Left ventricle myocardium inferior (tissue), 1 donor: ENCODE measurements at places on chromosomes 16 and 17. TPM values are rescaled to one million over a fixed set of nuclear protein-coding genes. Genes with fewer than 3 reads are reported as not detected.

DNA sequence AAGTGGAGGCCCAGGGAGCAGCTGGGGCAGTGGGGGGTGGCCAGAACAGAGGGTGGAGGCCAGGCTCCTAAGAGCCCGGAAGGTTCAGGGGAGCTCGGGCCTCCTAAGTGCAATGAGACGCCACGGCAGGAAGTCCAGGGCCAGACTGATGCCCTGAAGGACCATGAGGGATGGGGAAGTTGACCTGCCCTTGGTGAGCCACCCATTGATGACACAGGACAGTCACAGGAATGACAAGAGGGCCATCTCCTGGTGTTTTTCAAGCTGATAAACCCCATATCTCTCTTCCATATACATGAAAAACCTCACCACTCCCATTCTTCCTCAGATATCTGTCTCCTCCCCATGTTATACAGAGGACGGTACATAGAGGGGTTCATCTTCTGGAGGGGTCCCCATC lies 5.8 kb upstream of the MRPL58 start:
- DNase-seq, result no peak

GRCh38 chr17:21379080-21379711 lies 3.0 kb downstream of the KCNJ12 start:
- DNase-seq, result peak; percentile 66

The SNAI3 gene
- total RNA-seq, result 3.1 TPM

- no peak for DNase-seq
These were observed 9.0 kb upstream of the CD300C start for GRCh38 chr17:74554909-74555308.

The SEC14L5 gene
- total RNA-seq, result 15.5 TPM

The TTLL6 gene
- not detected for total RNA-seq

- DNase-seq, result no peak
These were observed 189.9 kb downstream of the SEC14L1 start for GRCh38 chr17:77330602-77331081.

The KRT34 gene
- total RNA-seq, result not detected

The ITGAL gene
- total RNA-seq, result 2.4 TPM

DNA sequence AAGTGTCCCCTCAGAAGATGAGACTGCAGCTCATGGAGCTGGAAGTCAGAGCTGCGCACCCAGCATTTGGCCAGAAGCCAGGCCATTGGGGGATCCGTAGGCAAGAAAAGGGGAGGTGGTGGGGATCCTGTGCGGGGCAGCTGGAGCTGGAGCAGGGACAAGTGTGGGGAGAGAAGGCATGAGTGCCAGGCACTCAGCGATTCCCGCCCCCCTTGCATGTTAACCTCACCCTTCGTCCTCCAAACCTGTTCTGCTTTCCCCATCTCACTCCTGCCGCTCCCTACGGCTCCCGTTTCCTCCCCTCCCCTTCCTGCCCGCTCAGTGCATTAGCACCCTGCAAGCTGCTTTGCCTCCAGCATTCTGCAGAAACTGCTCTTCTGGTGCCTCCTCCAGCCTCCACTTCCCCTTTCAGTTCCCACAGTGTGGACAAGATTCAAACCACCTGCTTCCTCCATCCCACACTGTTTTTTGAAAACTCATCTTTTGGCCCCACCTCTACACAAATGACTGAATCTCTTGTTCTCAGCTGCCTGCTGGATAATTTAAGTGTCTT lies 5.6 kb downstream of the ALOX15 start:
- no peak for DNase-seq

DNA sequence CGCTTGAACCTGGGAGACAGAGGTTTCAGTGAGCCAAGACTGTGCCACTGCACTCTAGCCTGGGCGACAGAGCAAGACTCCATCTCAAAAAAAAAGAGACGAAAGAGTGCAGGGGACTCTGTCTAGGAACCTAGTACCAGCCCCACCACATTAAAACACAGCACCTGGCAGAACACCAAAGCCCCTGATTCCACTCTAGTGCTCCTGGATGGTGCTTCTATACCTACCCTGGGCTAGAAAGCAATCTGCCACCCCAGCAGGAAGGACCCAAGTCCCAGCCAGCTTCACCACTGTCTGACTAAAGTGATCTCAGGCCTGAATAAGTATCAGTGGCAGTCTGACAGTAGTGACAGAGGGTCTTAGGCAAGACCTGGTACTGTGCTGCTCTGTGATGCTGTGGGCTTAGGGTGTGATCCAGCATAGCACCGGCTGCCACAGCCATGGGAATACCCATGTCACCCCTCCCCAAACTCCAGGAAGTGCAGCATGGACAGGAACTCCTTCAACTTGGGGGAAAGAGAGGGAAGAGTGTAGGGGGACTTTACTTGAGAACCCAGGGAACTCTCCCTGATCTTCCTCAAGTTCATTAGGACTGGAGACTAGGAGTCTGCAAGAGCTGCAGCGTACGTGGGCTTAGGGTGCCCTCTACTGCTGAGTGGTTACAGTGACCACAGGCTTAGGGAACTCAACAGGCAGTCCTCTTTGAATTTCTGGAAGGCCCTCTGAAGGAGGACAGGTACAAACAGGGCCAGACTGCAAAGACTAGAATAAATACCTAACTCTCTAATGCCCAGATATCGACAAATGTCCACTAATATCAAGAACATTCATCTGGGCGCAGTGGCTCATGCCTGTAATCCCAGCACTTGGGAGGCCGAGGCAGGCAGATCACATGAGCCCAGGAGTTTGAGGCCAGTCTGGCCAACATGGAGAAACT lies 30.0 kb upstream of the RNF43 start:
- peak; percentile 53 for DNase-seq

DNA sequence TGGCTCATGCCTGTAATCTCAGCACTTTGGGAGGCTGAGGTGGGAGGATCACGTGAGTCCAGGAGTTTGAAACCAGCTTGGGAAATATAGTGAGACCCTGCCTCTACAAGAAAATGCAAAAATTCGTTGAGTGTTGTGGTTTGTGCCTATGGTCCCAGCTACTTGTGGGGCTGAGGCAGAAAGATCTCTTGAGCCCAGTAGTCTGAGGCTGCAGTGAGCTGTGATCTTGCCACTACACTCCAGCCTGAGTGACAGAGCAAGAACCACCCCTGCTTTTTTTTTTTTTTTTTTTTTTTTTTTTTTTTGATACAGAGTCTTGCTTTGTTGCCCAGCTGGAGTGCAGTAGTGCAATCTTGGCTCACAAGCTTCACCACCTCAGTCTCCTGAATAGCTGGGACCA lies 34.0 kb downstream of the ITGB3 start:
- DNase-seq, result no peak

DNA sequence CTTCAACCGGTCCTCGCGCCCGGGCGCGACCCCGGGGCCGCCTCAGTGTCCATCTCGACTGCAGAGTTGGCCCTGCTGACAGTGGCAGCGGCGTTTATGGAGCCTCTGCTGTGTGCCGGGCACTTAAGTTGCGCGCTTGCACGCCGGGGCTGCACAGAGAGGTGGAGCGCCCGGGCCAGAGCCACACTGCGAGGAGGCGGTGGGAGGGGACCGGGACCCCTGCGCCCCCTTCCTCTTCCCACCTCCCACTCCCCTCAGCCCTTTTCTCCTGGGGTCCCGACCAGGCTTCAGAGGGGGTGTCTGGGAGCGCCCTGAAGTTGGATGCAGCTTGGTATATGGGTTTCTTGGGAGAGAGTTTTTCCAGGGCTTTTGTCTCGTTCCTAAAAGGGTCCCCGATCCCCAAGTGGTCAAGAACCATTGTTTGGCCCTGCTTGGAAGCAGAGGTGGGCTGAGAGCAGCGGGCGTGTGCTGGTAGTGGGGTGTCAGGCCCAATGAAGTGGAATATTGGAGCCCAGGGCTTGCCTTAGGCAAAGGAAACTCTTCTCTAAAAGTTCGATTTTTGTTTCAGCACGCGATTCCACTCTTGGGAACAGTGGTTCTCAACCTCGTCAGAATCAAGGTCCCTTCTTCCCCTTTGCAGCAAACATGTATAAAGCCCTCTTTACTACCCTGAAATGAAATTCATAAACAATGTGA lies 605 bp downstream of the MRTFB start:
- no peak for DNase-seq

The SLC7A5 gene
- total RNA-seq, result 4.6 TPM

The CCL22 gene
- not detected for total RNA-seq

- DNase-seq, result no peak
These were observed 82.6 kb downstream of the HIC1 start for GRCh38 chr17:2137342-2138098.

DNA sequence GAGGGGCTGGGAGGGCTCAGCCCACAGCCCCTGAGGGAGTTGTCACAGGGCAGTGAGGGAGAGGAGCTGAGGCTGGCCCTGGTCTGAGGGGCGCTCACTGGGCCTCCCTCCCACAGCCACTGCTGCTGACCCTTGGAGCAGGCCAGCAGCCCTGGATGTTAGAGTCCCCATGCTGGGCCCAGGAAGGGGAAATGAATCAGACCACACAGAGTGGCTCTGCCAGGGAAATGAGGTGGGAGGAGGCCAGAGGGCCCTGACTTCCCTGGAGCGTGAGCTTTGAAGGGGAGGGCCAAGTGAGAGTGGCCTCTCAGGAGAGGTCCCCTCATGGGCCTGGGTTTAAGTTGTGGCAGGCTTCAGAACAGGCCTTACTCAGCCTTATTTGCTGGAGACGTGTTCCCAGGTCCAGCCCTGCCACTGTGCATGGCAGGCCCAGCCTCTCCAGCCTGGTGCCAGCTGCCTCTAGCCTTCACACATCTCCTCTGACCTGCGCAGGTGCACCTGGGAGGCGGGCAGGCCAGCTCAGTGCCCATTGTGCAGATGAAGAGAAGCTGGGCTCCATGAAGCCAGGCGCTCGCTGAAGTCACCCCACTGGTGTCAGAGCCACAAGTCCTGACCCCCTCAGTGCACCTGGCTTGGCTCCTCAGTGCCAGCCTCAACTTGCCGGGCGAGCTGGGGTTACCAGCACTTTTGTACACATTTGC lies 15.4 kb downstream of the GPT2 start:
- DNase-seq, result no peak
